DMS79 (cell line): ENCODE measurements at places on chromosomes 5 and 9.
A peak's percentile ranks its signal among the peaks of the same experiment; 100 is the strongest.

DNA sequence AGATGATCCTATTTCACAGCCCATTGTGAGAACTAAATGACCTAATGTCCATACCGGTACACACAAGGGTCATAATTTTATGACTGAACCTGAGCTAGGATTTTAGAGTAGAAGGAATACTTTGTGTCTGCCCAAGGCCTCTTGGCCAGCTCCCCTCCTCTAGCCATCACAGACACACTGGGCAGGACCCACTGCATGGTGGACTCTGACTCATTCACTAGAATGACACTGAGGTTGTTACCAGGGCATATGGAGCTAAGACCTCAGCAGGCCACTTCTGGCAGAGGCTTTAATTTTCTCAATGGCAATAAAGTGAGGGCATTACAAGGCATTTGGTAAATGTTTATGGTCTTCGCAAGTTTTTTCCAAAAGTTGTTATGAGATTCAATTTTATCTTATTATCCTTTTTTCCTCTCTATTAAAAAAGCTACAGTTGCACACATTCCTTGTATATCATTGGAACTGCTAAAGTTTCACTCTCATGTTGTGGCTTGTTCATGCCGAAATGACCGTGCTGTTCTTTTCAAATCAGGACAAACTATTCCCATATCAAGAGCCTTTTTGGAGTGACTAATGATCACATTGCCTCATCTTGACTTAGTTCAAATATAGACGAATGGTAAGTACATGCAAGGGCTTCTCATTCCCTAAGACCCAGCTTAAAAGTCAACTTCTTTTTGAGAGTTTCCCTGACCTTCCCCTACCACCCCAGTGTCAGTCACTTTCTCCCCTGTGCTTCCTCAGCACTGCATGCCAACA is 595.7 kb downstream of the ACTL7B start:
- no peak for DNase-seq

GRCh38 chr5:11305245-11305644 is 544.2 kb upstream of the DAP start:
- peak; percentile 61 for DNase-seq

- DNase-seq, result peak; percentile 10
These were observed at the start of gene AQP3 for GRCh38 chr9:33446946-33447798. Gene AQP3, minus strand, starts transcription at chr9:33447593. Its CDS starts 63 bp downstream, at chr9:33447530.

- DNase-seq, result no peak
These were observed 12.7 kb downstream of the GMCL2 start for GRCh38 chr5:178174456-178174855.

- DNase-seq, result no peak
These were observed 128.0 kb upstream of the MSX2 start for GRCh38 chr5:174596429-174596828.

DNA sequence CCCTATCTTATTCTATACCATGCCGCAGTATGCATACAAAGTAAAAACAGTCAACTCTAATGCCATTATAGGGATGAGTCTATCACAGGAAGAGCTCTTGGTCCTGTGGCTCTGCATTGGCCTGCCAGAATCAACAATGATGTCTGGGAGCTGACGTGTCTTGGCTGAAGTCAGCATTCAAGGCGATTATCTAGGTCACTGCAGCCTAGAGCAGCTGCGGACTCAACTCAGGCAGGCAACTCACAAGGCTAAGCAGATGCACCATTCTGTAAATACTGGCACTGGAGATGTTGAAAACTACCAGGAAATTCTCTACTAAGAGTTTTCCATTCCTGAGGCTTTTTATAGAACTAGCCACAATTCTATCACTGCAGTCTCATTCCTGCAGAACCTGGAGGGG is 13.3 kb downstream of the SPATA9 start:
- DNase-seq, result no peak

GRCh38 chr9:125766468-125767221 is 19.5 kb downstream of the PBX3 start:
- no peak for DNase-seq
